ENCODE measurements at places on chromosomes 13 and 19. TPM values are rescaled to one million over a fixed set of nuclear protein-coding genes. Genes with fewer than 3 reads are reported as not detected.

Gene PLVAP
- 6.4 TPM for total RNA-seq

Gene IQCN
- total RNA-seq, result 5.5 TPM

Gene ZNF135
- total RNA-seq, result 4.6 TPM

Gene PABPC3
- total RNA-seq, result 0.51 TPM

DNA sequence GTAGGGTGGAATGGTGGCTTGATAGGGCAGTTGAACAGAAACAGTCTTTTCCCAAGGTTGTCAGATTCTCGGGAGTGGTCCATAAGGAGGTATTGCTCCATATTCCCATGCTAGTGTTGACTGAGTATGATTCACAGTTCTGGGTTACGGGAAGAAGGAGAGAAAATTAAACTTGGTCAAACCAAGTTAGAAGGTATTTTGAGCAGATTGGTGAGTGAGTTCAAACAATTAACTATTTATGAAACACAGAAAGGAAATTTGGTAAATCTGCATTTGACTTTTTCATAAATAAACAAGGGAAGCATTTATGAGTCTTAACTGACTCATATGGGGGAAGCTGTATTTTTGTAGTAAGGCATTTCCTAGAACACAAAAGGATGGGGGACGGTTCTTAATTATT, 2419.4 kb downstream of the PCDH9 start:
- no peak for DNase-seq

DNA sequence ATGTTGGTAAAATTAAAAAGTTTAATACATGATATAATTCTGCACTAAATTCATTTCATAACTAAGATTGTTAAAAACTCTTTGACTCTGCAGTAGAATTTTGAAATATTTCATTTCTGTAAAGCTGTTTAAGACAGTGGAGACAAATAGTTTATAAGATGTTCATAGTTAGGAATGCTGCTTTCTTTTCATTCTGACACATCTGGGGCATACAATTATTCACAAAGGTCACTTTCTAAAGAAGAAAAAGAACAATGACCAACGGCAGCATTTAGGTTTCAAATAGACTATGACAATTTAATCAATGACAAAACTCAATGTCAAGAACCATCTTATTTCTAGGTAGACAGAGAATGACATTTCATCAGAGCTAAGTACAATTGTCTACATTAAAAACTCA, 1422.1 kb downstream of the PCDH9 start:
- DNase-seq, result no peak

- no peak for DNase-seq
Observed at GRCh38 chr13:112985803-112986408, 16.9 kb downstream of the MCF2L start.

DNA sequence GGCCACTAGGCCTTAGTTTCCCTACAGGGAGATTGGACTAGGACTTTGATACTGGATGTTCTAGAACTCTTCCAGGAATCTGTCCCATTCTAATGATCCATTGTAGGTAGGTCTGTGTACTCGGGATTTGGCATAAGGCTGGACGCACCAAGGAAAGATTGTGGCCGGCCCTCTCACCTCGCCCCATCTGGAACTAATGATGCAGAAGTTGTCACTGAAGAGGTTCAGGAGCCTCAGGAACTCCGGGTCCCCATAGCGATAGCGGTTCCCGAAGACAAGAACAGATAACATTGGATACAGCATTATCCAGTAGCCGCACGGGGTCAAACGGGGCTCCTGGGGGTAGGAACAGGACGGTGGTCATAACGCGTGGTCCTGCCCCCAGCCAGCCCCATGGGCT, 11.2 kb downstream of the EGLN2 start:
- DNase-seq, result no peak

DNA sequence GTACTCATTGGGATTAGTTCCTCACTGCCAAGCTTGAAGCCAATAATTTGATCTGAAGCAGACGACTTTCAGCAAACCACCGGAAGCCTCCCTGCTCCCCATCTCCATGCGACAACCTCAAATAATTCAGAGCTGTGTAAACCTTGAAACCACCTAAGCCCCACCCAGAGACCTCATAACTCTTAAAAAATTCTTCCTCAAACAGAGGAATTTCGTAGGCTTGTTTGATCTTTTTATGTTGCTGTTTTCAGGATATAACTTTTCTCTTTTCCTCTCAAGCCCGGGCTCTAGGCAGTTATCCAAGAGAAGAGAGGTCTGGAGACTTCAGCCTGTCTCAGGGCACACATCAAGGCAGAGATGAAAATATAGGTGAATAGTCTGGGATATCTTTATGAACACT, 311.6 kb downstream of the KCNRG start:
- DNase-seq, result no peak

GRCh38 chr19:57566396-57567265, 7.0 kb upstream of the ZNF550 start:
- DNase-seq, result peak; percentile 24

Data from lung (tissue), 17 donors.